ENCODE measurements at places on chromosomes 13 and 19. TPM values are rescaled to one million over a fixed set of nuclear protein-coding genes. Genes with fewer than 3 reads are reported as not detected.
A peak's percentile ranks its signal among the peaks of the same experiment; 100 is the strongest.

ZNF442 gene
- 2.4 TPM for total RNA-seq

ZNF844 gene
- 14.3 TPM for total RNA-seq

DNA sequence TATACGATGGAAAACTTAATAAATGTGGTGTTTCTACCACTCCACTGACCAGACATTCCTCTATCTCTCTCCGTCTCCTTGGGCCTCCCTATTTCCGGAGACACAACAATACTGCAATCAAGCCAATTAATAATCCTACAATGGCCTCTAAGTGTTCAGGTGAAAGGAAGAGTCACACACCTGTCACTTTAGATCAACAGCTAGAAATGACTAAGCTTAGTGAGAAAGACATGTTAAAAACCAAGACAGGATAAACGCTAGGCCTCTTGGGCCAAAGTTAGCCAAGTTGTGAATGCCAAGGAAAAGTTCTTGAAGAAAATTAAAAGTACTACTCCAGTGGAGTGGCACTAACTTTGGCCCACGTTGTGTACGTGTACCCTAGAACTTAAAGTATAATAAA, 22.5 kb downstream of the ZDHHC20 start:
- no peak for DNase-seq

ZNF235 gene
- total RNA-seq, result 4.2 TPM

DNA sequence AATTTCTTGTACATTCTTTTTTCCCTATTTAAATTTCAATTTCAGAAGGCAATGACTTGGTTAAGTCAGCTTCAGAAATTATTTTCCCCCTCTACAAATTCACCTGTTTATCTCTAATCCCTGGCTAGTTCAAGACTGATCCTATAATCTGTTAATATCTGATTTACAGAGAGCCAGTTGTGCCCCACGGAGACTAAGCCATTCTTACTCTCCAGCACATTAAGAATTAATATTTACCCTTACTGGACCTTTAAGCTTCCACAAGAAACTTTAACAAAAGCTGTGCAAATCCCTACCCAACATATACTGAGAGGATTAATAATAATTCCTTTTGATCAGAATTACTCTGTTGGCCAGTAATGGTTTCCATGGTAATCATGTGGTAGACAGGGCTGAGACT, 786.2 kb downstream of the PCDH9 start:
- DNase-seq, result no peak

DNA sequence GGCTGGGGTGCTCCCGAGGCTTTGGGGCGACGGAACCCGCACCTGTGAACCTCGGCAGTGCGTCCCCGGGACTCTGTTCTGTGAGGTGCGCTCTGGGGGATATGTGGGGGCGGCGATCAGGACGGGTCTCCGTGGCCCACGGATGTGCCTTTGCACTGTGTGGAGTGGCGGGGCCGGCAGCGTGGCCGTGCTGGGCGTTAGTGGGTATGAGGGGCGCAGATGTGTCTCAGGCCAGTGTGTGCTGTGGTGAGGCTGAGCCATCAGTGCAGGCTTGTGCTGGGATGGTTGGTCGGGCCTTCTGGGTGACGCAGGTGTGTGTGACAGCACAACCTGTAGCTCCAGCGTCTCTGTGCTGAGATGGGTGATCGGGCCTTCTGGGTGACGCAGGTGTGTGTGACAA, 16.9 kb downstream of the ZNF331 start:
- DNase-seq, result no peak

TNFSF9 gene
- 0.78 TPM for total RNA-seq

OVOL3 gene
- total RNA-seq, result not detected

DNA sequence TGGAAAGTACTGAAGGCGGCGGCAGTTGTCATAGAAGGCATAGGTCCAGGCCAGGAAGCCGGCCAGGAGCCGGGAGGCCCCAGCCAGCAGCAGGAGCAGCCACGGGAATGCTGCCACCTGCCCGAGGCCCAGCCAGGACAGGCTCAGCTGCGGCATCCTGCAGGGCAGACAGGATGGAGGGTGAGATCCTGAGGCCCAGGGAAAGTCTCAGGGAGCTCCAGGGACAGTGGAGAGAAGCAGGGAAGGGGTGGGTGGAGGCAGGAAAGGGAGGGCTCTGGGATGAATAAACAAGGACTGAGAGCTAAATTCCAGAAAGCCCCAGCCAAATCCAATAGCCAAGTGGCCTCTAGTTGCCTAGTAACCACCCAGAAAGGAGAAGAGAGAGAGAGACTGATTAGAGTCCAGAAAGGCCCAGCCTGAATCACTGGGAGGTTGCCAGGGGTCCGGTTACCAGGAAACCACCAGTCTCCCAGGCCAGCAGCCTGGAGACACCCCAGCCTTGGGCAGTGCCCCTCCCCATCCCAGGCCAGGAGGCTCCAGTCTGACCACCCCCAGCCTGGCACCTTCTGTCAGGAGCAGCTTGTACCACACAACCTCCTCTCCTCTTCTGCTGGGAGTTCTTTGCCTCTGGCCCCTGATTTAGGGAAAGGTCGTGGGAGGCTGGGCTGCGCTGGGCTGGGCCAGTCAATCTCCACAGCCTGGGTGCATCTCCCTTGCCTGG, 7.5 kb upstream of the OR10H5 start:
- DNase-seq, result peak; percentile 82

LRG1 gene
- 0.73 TPM for total RNA-seq

DNA sequence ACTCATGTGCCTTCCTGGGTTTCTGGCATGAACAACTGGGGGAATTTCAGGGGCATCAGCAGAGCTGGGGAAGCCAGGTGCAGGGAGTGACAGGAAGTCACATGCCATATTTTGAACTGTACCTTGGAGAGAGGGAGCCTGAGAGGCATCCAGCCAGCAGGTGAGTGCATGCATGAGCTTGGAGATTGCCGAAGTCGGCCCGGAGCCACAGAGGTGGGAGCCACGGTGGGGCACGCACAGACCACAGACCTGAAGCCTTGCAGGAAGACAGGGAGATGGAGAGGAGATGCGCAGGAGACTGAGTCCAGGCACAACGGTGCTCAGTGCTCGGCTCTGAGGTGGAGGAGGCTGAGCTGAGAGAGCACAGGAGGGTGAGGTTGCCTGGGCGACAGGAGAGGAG, 55.1 kb downstream of the CDADC1 start:
- no peak for DNase-seq

- no peak for DNase-seq
Observed at GRCh38 chr13:24217601-24218281, 57.2 kb downstream of the SPATA13 start.

DNA sequence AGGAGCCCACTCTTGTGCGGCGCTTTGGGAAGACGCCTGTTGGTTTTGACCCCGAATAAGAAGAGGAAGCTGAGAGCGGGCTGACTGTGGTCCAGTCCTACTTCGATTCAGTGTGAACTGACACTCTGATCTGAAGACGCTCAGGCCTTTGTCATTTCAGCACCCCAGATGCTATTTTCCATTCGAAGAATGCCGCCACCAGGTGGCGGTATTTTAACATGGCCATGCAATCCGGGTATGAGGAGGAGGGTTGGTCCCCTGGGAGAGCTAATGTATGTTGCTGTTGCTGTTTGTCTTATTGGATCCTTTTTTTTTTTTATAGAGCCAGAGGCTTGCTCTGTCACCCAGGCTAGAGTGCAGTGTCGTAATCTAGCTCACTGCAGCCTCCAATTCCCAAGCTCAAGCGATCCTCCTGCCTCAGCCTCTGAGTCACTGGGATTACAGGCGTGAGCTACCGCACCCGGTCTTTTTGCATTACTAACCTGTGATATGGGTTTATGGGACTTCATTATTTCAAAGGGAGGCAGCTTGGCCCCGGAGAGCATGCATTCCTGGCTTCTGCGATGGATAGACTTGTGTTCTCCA, 803 bp upstream of the TIMM44 start:
- peak; percentile 90 for DNase-seq

NOVA2 gene
- 5.3 TPM for total RNA-seq

DNA sequence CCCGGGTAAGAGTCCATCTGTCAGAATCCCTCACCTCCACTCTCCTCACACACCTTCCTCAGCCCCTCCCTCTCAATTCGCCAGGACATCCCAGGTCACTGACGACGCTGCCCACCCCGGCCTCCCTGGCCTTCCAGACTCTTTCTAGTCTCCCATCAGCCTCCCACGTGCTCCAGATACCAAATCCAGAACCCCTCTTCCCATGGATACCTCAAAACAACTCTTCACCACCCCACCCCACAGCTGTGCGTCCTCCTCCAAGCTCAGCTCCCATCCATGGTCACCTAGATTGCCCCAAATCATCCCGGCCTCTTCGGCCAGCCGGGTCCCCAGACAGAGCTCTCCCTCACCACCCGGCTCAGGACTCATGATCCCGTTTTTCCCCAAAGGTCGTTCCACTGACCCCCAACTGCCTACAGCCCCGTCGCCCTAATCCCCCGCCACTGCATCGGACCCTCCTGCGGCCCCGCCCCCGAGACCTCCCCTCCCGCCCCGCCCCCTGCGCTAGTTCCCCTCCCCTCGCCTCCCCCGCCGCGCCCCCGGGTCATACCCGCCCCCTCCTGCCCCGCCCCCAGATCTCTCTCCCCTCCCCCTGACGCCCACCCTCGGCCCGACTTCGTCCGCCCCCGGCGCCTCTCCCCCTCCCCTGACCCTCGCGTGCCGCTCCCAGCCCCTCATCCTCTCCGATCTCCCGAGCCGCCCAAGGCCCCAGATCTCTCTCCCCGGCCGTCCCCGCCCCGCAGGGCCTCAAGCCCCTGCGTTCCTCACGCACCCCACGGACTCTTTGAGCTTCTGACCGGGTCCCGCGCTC, 546 bp downstream of the UBXN6 start:
- peak; percentile 77 for DNase-seq

DNA sequence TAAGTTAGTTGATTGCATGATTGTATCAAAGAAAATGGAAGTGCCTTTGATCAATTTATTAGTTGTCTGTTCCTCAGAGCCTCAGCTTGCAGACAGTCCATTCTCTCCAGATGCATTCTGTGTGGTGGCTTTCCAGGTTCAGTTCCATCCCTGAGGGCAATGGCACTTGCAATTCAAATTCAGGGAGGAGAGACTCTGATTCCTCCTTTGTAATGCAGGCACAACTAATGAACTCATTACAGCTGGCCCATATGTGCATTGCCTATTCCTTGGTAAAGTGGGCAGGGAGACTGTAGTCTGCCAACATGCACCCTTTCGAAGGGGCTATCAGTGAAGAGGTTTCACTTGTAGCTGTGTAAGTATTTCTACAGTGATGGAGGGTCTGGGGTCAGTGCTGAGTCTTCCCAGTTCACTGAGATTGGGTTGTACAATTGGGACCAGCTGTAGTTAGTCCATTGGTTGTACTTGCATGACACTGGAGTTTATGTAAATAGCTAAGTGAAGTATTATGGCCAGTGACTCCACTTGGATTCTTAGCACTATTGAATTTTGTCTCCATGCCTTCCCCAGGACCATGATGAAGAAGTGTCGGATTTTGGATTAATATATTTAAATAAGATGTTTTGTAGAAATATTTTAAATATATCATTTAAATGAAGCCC, 401.7 kb downstream of the GPC6 start:
- DNase-seq, result no peak

- no peak for DNase-seq
Observed at GRCh38 chr19:57321751-57322150, 1.5 kb downstream of the ZNF543 start.

AZU1 gene
- not detected for total RNA-seq

PLIN4 gene
- 241 TPM for total RNA-seq

GRCh38 chr19:3275583-3276340, 51.3 kb downstream of the CELF5 start:
- no peak for DNase-seq

- DNase-seq, result peak; percentile 62
Observed at GRCh38 chr19:44738603-44739558, 9.6 kb upstream of the BCL3 start.

GRCh38 chr19:405121-405965, 3.6 kb downstream of the C2CD4C start:
- peak; percentile 40 for DNase-seq

- peak; percentile 44 for DNase-seq
Observed at GRCh38 chr19:47377801-47378200, 28.7 kb downstream of the DHX34 start.

GRCh38 chr13:77533875-77534788, 1.4 kb upstream of the SCEL start:
- no peak for DNase-seq

- no peak for DNase-seq
Observed at GRCh38 chr19:16373989-16374388, 49.4 kb downstream of the KLF2 start.

DNA sequence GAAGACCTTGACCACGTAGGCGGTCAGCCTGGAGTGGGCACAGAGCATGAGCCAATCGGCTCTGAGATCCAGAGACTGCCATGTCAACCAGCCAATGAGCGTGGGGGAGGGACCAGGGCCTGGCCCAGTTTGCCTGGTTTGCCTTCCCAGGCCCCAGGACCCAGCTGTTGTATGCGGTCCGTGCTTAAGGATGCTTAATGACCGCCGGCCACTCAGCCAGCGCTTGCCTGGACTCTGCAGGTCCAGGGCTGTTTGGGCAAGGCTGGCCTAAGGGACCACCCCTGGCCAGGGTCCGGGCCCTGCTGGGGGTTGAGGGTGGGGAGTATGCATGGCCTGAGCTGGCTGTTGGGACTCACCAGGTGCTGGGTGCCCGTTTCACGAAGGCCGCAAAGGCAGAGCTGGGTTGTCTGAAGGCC, 23.1 kb upstream of the TNFSF14 start:
- peak; percentile 50 for DNase-seq

GRCh38 chr19:49636233-49636932, 3.6 kb downstream of the RRAS start:
- no peak for DNase-seq

A1BG gene
- 3.9 TPM for total RNA-seq

- DNase-seq, result no peak
Observed at GRCh38 chr19:15025217-15025616, 24.1 kb upstream of the CASP14 start.

- peak; percentile 20 for DNase-seq
Observed at GRCh38 chr19:46723023-46723461, 6.1 kb upstream of the PRKD2 start.

- no peak for DNase-seq
Observed at GRCh38 chr13:91284335-91284734, 63.2 kb upstream of the MIR17HG start.

- peak; percentile 27 for DNase-seq
Observed at GRCh38 chr19:29495901-29496441, 29.8 kb upstream of the VSTM2B start.

DNA sequence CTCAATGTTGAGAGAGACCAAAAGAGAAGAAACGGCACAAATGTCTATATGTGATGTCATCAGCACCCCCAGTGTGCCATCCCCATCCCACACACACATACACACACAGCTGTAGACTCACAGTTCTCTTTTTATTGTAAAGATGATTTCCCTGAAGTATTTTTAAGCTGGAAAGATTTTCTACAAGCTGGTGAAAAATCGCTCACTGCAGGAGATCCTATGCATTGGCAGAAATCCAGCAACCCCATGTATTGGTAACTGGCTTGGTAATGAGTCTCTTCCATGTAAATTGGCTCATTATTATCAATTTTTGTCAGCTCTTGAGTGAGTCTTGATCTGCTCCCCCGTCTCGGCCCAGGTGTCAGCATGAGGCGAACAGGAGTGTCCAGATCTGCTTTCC, 107.1 kb upstream of the UQCRFS1 start:
- no peak for DNase-seq

DNA sequence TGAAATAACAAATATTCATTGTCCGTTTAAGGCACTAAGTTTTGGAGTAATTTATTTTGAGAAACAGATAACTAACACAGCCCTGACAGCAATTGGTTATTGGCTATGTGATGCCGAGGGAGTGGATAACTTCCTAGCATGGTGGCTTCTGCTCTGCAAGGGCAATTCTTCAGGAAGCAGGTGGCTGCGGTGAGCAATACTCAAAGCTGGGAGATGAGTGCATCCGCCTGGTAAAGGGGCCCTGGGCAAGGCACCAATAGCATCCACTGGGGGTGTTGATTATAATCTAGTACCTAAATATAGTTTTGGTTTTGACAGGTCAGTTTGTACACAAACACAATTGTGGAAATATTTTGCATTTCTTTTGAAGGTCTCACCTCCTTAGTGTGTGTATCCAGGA, 41.0 kb downstream of the CCDC70 start:
- no peak for DNase-seq

GRCh38 chr13:44403461-44404056, 29.9 kb downstream of the SERP2 start:
- no peak for DNase-seq
